Stimulated activated CD4-positive, alpha-beta T cell treated with anti-CD3 and anti-CD28 coated beads, Interleukin-1b, Interleukin-23, amount 100 ng/mL, for 24 hours (primary cell): ENCODE measurements at places on chromosomes 16 and 17.

DNA sequence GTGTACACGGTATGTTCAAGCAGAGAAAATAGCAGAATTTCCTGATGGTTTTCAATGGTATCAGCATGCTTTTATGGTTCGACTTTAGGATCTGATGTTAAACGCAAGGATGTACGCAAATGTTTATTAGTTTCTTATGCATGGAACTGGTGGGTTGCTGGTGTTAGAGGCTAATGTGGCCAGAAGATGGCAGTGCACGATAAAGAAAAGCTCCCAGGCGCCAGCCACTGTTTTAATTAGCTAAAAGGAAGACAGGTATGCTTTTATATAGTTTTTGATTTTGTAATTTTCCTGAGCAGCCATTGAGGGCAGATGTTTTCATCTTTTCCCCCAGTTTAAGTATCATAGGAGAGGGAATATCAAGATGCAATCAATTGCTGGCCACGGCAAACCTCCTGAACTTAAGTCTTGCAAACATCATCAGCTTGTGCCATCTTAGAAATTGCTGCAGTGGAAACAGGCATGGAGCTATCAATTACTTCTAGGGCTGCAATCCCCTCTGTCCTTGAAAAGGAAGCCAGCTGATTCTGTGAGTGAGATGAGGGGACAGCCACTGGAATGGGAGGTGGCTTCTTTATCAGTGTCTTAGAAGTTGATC, 648.5 kb upstream of the RBFOX1 start:
- DNase-seq, result no peak

DNA sequence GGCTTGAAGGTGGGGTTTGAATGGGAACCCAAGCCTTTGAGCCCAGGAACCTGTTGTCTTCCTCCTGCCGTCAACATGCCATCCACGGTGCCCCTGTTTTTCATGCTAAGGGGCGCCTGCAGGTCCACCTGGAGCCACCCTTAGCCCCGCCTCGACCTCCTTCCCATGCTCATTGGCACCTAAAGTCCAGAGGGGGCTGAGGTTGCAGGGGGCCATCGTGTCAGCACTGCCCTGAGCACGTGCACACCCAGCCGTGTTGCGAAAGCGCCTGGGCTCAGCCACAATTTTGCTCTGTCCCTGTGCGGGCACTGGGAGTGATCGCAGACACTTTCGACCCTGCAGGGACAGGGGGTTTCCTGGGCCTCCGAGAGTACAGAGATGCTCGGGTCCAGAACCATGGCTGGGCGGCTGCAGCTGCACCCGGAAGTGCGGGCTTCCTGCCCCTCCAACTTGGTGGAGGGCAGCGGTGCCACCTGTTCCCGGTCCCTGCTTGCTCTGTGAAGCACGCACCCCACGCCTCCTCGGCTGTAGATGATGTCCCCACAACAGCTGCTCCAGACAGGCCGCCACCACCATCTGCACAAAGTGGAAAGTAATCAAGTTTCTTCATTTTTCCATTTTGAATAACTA, 454.7 kb downstream of the CDH8 start:
- no peak for DNase-seq

DNA sequence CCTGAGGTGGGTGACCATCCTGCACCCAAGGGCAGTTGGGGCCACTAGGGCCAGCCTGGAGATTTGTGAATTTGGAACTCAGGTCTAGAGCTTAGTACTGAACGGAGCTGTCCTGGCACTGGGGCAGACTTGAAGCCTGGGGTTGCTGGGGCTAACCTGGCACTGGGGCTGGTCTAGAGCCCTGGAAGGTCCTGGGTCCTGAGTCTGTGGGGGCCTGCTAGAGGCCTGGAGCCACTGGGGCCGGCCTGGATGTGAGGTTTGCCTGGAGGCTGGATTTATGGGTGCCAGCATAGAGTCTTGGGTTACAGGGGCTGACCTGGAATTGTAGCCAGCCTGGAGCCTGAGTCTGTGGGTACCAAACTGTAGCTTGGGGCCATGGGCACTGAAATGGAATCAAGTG, 1216.9 kb downstream of the CDH11 start:
- DNase-seq, result no peak

GRCh38 chr16:49431040-49431439, 57.4 kb downstream of the C16orf78 start:
- no peak for DNase-seq

GRCh38 chr16:921321-921905, 49.4 kb downstream of the LMF1 start:
- no peak for DNase-seq

DNA sequence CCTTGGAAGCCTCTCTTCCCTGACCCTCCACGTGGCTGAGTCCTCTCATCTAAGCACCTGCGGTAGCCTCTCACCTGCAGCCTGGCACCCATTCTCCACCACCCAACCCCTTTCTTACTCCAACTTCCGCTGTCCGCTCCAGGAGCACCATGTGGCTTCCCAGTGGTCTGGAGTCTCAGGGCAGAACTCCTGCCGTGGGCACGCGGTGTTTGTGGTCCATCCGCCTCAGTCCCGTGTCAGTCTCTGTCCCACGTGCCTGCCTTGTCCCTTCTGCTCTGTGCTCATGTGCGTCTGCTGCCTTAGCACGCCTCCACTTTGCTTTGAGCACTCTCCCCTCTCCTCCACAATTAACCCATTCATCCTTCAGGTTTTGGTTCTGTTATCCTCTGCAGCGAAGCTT, 49.7 kb downstream of the KATNIP start:
- no peak for DNase-seq

GRCh38 chr17:76566988-76567431, 18.6 kb downstream of the ST6GALNAC2 start:
- no peak for DNase-seq

GRCh38 chr16:56332464-56333079, 92.8 kb downstream of the AMFR start:
- no peak for DNase-seq

GRCh38 chr16:85449885-85450245, 163.3 kb upstream of the GSE1 start:
- DNase-seq, result no peak

DNA sequence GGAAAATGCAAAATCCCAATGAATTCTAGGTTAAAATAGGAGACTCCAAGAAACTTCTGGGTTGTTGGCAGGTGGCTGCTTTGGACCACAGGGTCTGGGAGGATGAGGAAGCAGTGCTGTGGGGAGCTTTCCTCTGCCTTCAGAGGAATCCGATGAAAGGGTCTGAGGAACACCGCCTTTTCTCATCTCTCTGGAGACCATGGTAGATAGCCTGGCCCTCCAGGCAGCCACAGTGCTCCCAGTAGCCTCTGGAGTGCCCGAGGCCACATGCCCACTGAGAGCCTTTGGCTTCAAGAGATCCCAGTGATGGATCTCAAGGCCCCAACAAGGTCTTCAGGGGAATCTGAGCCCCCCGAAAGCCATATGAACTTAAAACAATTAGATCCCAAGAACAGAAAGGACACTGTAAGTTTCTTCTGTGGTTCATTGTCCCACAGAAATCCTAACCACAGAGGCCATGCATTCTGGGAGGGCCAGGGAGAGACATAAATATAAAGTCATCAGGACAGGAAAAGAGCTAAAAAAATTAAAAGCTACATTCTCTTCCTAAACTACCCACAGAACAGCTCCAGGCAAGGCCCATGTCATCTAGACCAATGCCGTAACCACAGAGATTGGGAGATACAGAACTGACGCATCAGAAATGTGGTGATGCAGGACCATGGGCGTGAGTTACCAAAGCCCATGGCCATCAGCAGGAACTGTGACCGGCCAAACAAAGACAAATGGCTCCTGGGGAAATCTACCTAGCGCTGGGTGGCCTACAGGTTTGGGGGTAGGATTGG, 24.3 kb downstream of the TK2 start:
- no peak for DNase-seq

GRCh38 chr17:1331708-1332107, 52.2 kb downstream of the TRARG1 start:
- no peak for DNase-seq

- DNase-seq, result no peak
Observed at GRCh38 chr17:61058066-61058465, 341.6 kb upstream of the TBX2 start.

DNA sequence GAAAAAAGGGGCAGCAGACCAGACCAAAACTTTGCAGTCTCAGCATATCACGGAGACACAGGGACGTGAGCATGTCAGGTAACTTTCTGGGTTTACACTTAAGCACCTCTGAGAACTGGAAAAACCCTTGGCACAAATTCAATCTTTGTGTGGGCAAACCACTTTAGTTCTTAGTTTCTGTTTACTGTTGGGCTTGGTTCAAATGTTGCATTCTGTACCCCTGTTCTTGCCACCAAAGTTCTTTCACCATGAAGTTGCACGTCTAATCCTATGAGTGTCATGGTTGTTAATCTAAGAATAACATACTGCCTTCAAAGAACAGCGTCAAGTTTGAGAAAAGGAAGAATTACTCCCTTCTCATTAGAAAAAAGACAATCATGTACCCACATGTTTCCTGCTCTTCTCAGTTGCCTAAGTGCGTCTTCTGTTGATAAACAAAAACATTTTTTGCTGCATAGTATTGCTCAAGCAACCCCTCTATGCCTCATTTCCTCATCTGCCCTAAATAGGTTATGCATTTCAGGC, 11.6 kb downstream of the KRT33A start:
- DNase-seq, result no peak

DNA sequence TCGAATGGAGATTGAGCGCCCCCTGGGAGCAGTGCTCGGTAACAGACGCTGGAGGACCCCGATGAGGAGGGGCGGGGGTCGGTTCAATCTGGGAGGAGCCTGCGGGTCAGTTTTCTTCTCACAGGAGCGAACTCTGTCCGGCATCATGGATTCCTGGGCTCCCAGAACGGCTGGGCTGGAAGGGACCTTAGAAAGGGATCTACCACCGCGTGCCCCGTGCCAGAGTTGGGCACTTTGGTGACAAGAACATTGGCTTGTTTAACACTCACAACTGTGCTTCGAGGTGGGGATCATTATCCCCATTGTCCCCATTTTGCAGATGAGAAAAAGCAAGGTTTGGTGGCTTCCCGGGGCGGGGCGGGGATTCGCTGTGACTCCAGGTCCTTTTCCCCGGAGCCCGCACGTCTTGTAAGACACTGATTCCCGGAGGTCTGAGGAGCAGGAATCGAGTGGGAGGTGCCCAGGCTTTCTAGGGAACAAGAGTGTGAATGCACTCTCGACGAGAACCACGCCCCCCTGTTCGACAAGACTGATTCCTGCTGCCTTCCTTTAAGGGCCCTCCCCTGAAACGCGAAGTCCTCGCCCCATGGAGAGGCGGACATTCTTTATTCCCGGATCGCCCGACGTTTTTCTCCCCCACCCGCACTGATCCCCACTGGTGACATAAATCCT, 1.5 kb upstream of the FBXL19 start:
- DNase-seq, result peak; percentile 62
